ENCODE measurements at places on chromosomes 7 and 10. TPM values are rescaled to one million over a fixed set of nuclear protein-coding genes. Genes with fewer than 3 reads are reported as not detected.

The ITGA8 gene
- 1.1 TPM for polyA plus RNA-seq

The PLXDC2 gene
- polyA plus RNA-seq, result 1.5 TPM

DNA sequence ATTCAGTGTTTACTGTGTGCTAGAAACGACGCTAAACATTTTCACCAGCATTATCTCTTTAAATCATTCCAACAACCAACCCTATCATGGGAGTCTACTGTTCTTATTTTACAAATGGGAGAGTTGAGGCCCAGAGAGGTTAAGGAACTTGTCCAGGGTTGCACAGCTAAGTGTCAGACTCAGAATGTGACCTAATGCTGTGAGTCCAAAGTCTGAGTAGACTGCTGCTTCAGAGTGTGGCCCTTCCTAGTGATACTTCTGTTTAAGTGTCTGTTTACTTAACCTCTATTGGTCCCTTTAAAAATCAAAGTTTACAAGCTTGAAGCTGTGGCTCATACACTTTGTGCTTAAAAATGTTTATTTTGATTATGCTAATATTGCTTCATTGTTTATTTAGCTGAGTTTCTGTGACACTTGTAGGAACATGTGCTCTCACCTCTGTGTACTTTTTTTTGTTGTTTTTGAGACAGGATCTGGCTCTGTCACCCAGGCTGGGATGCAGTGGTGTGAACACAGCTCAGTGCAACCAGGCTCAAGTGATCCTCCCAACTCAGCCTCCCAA lies 84.4 kb upstream of the SYPL1 start:
- H3K27ac ChIP-seq, result no peak overlapping the region
- no peak for DNase-seq
- no peaks in the 10 kb centered on the region for H3K36me3 ChIP-seq

The TBXAS1 gene
- polyA plus RNA-seq, result 2.3 TPM

GRCh38 chr7:132424277-132424676 lies 152.0 kb downstream of the PLXNA4 start:
- H3K27me3 ChIP-seq, result no peaks in the 10 kb centered on the region
- no peak for DNase-seq
- H3K4me3 ChIP-seq, result no peak overlapping the region
- H3K36me3 ChIP-seq, result no peaks in the 10 kb centered on the region
- no peak overlapping the region for H3K27ac ChIP-seq
- no peaks in the 10 kb centered on the region for H3K4me1 ChIP-seq

The SMKR1 gene
- polyA plus RNA-seq, result 1.1 TPM

The DLX6 gene
- polyA plus RNA-seq, result not detected

DNA sequence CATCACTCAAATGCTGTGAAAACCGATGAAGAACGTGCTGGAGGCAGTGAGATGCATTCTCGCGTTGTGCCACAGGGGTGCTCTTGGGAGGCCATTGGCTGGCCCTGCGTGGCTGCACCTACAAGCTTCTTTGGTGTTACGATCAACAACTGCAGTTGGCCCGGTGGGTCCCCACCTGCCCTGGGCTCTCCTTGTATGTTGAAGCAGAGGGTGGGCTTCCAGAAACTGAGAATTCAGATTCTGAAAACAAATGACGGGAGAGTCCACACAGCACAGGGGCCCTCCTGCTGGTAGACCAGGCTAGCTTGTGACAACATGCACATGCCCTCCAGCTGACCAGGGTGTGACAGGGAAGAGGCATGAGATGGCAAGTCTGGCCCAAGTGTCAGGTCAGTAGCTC lies 23.7 kb upstream of the DDC start:
- no peak overlapping the region for H3K4me3 ChIP-seq
- H3K27ac ChIP-seq, result no peak overlapping the region
- DNase-seq, result no peak
- peaks cover 11% of the 10 kb centered on the region for H3K36me3 ChIP-seq
- no peaks in the 10 kb centered on the region for H3K4me1 ChIP-seq

DNA sequence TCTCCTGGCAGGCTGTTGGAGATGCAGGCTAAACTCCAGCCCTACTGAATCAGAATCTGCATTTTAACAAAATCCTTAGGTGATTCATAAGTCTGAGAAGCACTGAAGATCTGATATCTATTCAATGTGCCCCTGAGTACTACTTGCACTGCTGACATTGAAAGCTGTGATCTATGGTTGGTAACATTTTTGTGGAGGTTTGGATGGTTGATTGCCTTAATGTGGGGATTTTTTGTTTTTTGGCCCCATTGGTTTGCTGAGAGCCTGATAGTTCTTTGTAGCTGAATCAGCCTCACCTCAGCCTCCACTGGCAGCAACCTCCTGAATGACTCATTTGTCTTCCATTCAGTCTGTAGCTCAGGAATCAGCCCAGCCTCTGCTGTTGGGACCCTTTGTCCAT lies 14.7 kb upstream of the LRRN3 start:
- no peaks in the 10 kb centered on the region for H3K4me1 ChIP-seq
- H3K36me3 ChIP-seq, result no peaks in the 10 kb centered on the region

The SRRM3 gene
- polyA plus RNA-seq, result 10.4 TPM

- DNase-seq, result no peak
- no peak overlapping the region for H3K27ac ChIP-seq
- no peaks in the 10 kb centered on the region for H3K27me3 ChIP-seq
- H3K36me3 ChIP-seq, result no peaks in the 10 kb centered on the region
- H3K4me1 ChIP-seq, result no peaks in the 10 kb centered on the region
Measured at GRCh38 chr7:30702200-30702599, 19.9 kb upstream of the CRHR2 start.

DNA sequence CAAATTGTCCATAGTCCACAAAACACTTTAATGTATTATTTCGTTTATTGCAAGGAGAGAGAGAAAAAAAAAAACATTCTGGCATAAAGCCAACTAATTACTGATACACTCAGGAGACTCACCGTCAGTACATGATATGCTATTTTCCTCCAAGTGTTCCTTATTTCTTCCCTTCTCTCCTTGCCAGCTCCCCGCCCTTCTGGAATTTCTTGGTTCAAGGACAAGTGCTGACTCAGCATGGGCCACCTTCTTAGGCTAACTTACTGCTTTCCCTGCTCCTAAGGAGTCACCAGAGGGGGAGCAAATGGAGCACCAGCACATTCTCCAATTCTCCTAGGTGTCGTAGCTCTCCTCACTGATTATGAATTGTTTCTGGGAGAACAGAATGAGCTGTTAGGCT lies 133.8 kb upstream of the HDAC9 start:
- no peaks in the 10 kb centered on the region for H3K36me3 ChIP-seq
- no peak overlapping the region for H3K27ac ChIP-seq
- H3K4me3 ChIP-seq, result no peak overlapping the region
- no peaks in the 10 kb centered on the region for H3K27me3 ChIP-seq
- H3K4me1 ChIP-seq, result no peaks in the 10 kb centered on the region

DNA sequence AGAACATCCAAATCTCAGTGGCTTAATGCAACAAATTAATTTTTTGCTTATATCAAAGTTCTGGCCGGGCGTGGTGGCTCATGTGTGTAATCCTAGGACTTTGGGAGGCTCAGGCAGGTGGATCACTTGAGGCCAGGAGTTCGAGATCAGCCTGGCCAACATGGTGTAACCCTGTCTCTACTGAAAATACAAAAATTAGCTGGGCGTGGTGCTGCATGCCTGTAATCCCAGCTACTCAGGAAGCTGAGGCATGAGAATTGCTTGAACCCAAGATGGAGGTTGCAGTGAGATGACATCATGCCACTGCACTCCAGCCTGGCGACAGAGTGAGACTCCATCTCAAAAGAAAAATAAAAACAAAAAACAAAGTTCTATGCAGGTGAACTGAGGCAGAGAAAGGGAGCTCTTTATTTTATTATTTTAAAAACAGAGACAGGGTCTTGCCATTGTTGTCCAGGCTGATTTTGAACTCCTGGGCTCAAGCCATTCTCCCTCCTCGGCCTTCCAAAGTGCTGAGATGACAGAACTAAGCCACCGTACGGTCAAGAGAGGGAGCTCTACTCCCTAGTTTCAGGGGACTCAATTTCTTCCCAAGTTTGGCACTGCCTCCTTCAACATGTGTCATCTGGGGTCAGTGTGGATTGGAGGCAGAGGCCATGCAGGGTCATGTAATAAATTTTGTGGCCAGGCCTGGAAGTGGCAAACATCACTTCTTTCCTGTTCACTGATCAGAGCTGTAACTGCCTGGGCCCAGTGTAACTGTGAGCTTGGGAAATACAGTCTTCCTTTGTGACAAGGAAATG lies 2.4 kb downstream of the ADCK2 start:
- H3K4me3 ChIP-seq, result no peak overlapping the region
- H3K36me3 ChIP-seq, result no peaks in the 10 kb centered on the region
- no peaks in the 10 kb centered on the region for H3K27me3 ChIP-seq
- no peak overlapping the region for H3K27ac ChIP-seq

The KCNH2 gene
- polyA plus RNA-seq, result 7.4 TPM

The AGBL3 gene
- 0.91 TPM for polyA plus RNA-seq

GRCh38 chr7:70557338-70557737 lies 574.6 kb upstream of the GALNT17 start:
- no peak overlapping the region for H3K4me3 ChIP-seq
- H3K27me3 ChIP-seq, result no peaks in the 10 kb centered on the region
- H3K4me1 ChIP-seq, result no peaks in the 10 kb centered on the region
- no peak overlapping the region for H3K27ac ChIP-seq

DNA sequence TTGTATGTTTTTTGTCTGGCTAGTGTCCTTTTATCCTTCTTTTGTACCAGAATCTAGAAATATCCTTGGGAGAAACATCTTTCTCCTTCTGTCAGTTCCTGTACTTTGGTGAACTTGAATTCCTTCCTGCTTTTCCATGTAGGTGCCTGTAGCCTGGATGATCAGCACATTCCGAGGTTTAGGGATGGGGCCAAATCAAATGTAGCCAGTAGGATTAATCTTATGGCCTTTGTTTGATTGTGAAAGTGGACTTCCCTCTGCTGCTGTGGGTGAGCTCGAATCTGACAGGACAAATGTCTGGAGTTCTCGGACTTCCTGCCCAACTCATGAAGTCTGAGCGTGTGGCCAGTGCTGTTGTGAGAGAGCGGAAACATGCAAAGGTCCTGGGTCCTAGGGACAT lies 33.2 kb upstream of the NAMPT start:
- H3K27me3 ChIP-seq, result no peaks in the 10 kb centered on the region
- H3K4me3 ChIP-seq, result no peak overlapping the region
- H3K36me3 ChIP-seq, result no peaks in the 10 kb centered on the region
- no peak for DNase-seq

DNA sequence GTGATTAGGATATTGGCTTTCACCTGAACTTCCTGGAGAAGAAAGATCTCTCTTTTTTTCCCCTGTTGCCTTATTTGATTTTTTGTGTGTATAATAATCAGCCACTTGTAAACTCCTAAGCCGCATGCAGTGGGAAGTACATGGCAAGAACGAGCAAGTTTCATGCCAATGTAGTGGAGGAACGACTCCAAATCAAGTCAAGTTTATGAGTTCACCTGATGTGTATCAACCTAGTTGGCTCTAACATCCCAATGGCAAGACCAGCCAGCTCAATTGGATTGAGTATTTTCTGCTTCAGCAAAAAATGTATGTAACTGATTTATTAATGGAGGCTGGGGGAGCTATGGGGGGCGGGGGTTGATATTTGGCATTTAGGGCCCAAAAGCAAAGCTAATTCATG lies 65.5 kb upstream of the LYZL1 start:
- no peaks in the 10 kb centered on the region for H3K36me3 ChIP-seq
- no peaks in the 10 kb centered on the region for H3K4me1 ChIP-seq
- H3K4me3 ChIP-seq, result no peak overlapping the region
- no peaks in the 10 kb centered on the region for H3K27me3 ChIP-seq
- DNase-seq, result no peak

DNA sequence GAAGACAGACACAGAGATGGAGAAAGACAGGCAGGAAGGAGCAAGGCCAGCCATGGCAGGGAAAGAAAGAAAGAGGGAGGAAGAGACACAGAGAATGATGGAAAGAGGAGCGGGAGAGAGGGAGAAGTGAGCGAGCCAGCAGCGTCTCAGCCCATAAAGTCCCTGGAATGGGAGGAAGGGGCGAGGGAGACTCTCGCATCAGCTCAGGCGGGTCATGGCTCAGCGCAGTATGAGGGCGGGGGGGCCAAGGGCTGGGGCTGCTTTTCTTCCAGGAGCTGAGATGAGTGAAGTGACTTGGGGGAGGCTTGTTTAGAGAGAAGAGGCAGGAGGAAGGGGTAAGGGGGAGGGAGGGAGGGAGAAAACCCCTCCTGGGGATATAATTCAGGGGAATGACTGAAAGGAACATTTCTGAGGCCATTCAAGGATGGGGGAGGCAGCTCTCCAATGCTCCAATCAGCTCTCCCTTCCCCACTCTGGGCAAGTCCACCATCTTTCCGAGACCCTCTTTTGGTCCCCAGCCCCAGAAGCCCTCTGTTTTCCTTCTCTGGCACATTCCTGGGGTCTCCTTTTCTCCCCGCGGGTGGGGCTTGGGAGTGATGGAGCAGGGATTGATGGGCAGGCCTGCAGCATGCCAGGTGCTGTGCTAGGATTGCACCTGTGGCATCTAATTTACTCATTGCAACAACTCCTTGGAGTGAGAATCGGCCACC lies 87.9 kb downstream of the HIF1AN start:
- DNase-seq, result no peak
- H3K36me3 ChIP-seq, result no peaks in the 10 kb centered on the region
- no peaks in the 10 kb centered on the region for H3K4me1 ChIP-seq

DNA sequence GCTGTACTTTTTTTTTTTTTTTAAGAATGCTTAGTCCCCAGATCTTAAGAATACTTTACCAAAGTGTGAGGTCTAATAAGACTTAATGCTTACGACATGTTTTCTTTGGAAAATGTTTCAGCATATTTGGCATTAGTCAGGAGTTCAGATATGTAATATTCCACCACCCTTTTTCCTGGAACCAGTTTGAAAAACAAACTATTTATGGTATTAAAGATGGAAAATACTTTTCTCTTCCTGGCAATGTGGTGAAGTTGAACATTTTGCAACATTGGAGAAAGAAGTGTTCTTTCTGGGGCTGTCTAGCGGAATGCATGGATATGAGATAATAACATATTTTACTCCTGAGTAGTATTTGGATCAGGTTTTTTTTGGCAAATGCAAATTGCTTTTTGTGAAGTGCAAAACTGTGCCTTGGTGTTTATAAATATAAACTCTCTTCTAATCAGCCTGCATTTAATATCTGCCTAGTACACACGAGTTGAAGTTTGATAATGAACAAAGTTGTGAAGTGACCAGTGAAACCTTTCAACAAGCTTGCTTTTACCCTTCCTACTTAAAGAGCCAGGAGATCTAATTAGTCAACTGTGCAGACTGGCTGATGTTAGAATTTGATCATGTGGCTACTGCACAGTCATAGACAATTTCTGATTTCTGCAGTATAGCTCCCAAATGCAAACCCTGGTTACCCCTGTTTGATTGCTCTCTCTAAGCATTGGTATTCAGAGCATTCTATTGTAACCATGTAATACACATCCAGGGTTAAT lies 20.9 kb downstream of the MAP3K8 start:
- DNase-seq, result no peak
- peaks cover 7% of the 10 kb centered on the region for H3K36me3 ChIP-seq
- H3K27ac ChIP-seq, result peak overlapping the region; percentile 37
- no peak overlapping the region for H3K4me3 ChIP-seq
- no peaks in the 10 kb centered on the region for H3K4me1 ChIP-seq
- H3K27me3 ChIP-seq, result no peaks in the 10 kb centered on the region

Measured in pancreas (tissue), 10 donors.